ENCODE measurements at places on chromosomes 4 and X. TPM values are rescaled to one million over a fixed set of nuclear protein-coding genes. Genes with fewer than 3 reads are reported as not detected.

CYBB gene
- total RNA-seq, result not detected

ASB12 gene
- 0.06 TPM for total RNA-seq

GRPR gene
- 0.13 TPM for total RNA-seq

MAGEA4 gene
- total RNA-seq, result not detected

GC gene
- not detected for total RNA-seq

TMEM31 gene
- not detected for total RNA-seq

Data from aortic smooth muscle cell (primary cell).